ENCODE measurements at places on chromosomes 12 and 14.

DNA sequence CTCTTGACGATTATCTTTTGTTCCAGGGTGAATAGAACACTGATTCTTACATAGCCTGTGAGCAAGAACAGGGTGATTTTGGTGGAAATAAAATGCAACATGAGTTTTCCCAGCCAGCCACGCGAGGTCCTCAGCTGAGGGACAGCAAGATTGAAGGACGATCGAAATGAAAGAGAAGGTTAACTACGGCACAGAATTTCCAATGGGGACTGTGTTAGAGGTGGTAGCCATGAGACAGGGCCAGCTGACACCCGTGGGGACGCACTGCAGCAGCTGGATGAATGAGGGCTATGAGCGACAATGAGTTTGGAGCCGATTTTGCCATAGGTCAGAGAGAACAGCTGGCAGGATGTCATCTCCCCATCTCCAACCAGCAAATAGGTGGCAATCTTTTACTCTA is 243.4 kb upstream of the PELI2 start:
- H3K4me1 ChIP-seq: no peaks in the 10 kb centered on the region
- no peak for ATAC-seq
- no peak overlapping the region for H3K27ac ChIP-seq
- no peak overlapping the region for H3K4me3 ChIP-seq
- H3K27me3 ChIP-seq: peaks cover 12% of the 10 kb centered on the region

DNA sequence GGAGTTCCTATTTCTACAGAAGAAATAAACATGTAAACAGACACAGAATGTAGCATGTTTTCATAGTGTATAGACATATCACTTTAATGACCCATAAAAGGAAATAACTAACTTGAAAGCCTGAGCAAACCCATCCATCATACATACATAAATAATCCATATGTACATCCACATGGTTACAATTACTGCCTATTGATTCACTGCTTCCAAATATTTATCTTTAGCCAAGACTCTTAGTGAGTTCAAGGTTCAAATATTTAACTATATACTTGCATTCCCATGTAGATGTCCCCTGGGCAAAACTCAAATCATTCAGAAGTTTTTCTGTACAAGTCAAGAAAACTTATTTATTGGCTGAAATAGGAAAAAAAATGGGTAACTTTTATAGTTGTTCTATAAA is 95.4 kb downstream of the CCER1 start:
- no peaks in the 10 kb centered on the region for H3K36me3 ChIP-seq
- H3K4me3 ChIP-seq: no peak overlapping the region
- no peaks in the 10 kb centered on the region for H3K4me1 ChIP-seq
- peaks cover 3% of the 10 kb centered on the region for H3K27me3 ChIP-seq

GRCh38 chr12:64792128-64792527 is 32.3 kb upstream of the TBC1D30 start:
- peaks cover 7% of the 10 kb centered on the region for H3K27me3 ChIP-seq
- H3K4me1 ChIP-seq: no peaks in the 10 kb centered on the region
- no peak for ATAC-seq
- no peak overlapping the region for H3K27ac ChIP-seq
- no peak overlapping the region for H3K4me3 ChIP-seq
- H3K36me3 ChIP-seq: no peaks in the 10 kb centered on the region

DNA sequence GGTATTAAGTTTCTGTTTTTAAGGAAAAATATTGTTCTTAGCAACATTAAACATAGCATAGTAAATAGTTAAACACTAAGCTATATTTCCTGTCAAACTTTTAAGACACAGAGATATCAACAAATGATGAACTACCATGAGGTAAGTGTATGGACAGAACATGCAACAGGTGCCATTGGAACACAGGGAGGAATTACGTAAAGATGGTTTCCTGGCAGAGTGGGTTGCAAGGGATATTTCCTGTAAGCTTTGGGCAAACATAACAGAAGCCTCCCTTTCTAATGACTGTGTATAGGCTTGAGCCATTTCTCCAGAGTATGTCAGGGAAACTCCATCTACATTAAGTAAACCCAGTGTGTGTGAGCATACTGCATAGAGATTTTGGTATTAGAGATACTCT is 31.7 kb upstream of the HELB start:
- no peak for ATAC-seq
- no peak overlapping the region for H3K27ac ChIP-seq
- H3K4me3 ChIP-seq: no peak overlapping the region
- peaks cover 4% of the 10 kb centered on the region for H3K4me1 ChIP-seq
- no peaks in the 10 kb centered on the region for H3K27me3 ChIP-seq
- no peaks in the 10 kb centered on the region for H3K36me3 ChIP-seq

DNA sequence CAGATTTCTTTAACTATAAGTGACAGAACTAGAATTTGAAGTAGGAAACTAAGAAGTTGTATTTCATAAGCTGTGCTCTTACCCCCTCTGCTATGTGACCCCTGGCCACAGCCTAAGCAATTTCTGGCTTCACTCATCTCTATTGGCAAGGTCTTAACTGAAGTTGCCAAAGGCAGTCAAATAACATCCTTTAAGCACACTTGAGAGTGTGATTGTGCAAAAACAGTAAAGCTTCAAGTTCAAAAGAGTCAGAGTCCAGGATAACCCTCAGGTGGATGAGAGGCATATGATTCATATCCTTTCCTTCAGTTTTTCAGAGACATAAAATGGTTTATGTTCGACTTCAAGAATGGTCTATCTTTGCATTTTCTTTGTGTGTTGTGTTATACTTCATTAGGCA is 45.2 kb downstream of the GRIP1 start:
- peaks cover 7% of the 10 kb centered on the region for H3K27me3 ChIP-seq
- H3K4me3 ChIP-seq: no peak overlapping the region
- no peaks in the 10 kb centered on the region for H3K36me3 ChIP-seq
- ATAC-seq: no peak
- H3K27ac ChIP-seq: no peak overlapping the region

GRCh38 chr12:89663577-89664357 is 44.9 kb downstream of the ATP2B1 start:
- peak overlapping the region; percentile 2 for H3K27ac ChIP-seq
- H3K4me1 ChIP-seq: peaks cover 37% of the 10 kb centered on the region
- no peaks in the 10 kb centered on the region for H3K27me3 ChIP-seq
- H3K36me3 ChIP-seq: peaks cover 17% of the 10 kb centered on the region
- peak overlapping the region; percentile 40 for H3K4me3 ChIP-seq

GRCh38 chr12:106054049-106054448 is 84.7 kb downstream of the NUAK1 start:
- H3K27ac ChIP-seq: no peak overlapping the region
- H3K4me3 ChIP-seq: no peak overlapping the region
- no peak for ATAC-seq

DNA sequence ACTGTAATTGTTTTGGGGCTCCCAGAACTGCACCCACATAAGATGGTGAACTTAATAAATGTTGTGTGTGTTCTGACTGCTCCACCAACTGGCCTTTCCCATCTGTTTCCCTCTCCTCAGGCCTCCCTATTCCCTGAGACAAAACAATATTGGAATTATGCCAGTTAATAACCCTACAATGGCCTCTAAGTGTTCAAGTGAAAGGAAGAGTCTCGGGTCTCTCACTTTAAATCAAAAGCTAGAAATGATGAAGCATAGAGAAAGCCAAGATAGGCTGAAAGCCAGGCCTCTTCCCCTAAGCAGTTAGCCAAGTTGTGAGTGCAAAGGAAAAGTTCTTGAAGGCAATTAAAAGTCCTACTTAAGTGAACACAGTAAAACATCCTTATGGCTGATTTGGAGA is 13.4 kb downstream of the ACOT6 start:
- no peak overlapping the region for H3K4me3 ChIP-seq
- H3K36me3 ChIP-seq: no peaks in the 10 kb centered on the region
- no peak for ATAC-seq
- no peaks in the 10 kb centered on the region for H3K27me3 ChIP-seq
- no peak overlapping the region for H3K27ac ChIP-seq

- H3K4me3 ChIP-seq: no peak overlapping the region
- H3K27ac ChIP-seq: no peak overlapping the region
- no peak for ATAC-seq
Observed at GRCh38 chr14:34368971-34369647, 92.9 kb downstream of the SPTSSA start.

DNA sequence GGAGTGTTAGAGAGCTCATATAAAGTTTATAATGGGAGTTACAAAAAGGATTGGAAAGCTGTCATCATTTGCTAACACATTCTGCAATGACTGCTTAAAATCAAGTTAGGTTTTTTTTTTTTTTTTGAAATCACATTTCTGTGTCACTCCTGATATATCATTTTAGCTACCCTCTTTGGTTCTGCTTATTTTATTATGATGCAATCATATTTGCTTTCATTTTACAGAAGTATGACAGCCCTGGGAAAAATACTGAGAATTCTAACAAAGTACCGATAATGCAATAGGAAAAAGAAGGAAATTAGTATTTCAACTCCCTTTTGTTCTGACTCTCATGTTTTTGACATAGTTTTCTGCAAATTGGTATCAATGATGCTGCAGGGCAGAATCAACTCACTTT is 71.6 kb upstream of the MDGA2 start:
- no peak for ATAC-seq
- H3K4me1 ChIP-seq: no peaks in the 10 kb centered on the region
- H3K4me3 ChIP-seq: no peak overlapping the region
- no peak overlapping the region for H3K27ac ChIP-seq
- no peaks in the 10 kb centered on the region for H3K27me3 ChIP-seq

GRCh38 chr14:22824711-22825359 is 4.9 kb upstream of the MRPL52 start:
- H3K27me3 ChIP-seq: peaks cover 13% of the 10 kb centered on the region
- H3K36me3 ChIP-seq: peaks cover 1% of the 10 kb centered on the region
- peak; percentile 33 for ATAC-seq
- peak overlapping the region; percentile 43 for H3K27ac ChIP-seq
- H3K4me1 ChIP-seq: peaks cover 5% of the 10 kb centered on the region
- H3K4me3 ChIP-seq: peak overlapping the region; percentile 33

GRCh38 chr12:79168687-79169086 is 304.1 kb downstream of the SYT1 start:
- H3K27ac ChIP-seq: no peak overlapping the region
- no peaks in the 10 kb centered on the region for H3K4me1 ChIP-seq
- ATAC-seq: no peak
- no peaks in the 10 kb centered on the region for H3K27me3 ChIP-seq
- no peak overlapping the region for H3K4me3 ChIP-seq

DNA sequence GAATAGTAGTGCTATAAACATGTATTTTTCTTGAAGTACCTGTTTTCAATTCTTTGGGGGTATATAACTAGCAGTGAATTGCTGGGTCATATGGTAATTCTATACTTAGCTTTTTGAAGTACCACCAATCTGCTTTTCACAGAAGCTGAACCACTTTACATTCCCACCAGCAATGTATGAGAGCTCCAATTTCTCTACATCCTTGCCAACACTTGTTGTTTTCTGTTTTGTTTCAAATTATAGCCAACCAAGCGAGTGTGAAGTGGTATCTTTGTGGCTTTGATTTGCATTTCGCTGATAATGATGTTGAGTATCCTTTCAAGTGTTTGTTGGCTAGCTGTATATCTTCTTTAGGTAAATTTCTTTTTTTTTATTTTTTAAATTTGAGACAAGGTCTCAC is 95.7 kb downstream of the PAPLN start:
- no peaks in the 10 kb centered on the region for H3K27me3 ChIP-seq
- no peak for ATAC-seq
- no peak overlapping the region for H3K27ac ChIP-seq
- H3K4me1 ChIP-seq: no peaks in the 10 kb centered on the region

DNA sequence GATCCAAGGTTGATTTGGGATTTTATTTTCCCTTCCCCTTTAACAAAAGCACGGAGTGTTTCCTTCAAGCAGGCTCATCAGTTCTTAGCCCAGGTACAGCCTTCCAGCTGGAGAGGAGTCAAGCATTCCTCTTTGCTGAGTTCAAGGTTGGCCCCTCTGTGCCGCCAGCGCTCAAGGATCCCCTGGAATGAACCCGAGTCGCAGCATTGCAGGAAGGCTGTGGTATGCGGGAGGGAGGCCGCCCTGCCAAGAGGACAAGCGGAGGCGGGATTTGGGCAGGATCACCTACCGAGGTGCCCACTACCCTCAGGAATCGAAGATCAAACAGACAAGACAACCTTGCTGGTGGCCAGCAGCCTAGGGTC is 53.9 kb upstream of the NCOR2 start:
- peaks cover 4% of the 10 kb centered on the region for H3K27me3 ChIP-seq
- no peaks in the 10 kb centered on the region for H3K36me3 ChIP-seq
- ATAC-seq: no peak
- H3K4me3 ChIP-seq: no peak overlapping the region

DNA sequence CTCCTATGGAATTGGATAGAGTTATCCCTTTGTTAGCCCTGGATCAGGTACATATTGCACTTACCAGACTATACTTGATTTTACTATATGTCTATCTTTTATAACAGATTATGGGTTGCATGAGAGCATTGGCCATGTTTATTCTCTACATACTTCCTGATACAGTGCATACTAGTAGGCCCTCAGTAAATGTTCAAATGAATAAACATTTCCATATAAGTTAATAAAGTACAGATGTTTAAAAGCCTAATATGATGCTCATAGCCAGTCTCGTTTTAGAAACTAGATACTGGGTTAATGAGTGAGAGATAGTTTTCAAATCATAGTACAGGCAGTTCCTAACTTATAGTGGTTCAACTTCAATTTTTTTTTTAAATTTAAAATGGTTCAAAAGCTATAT is 39.5 kb upstream of the TOMM20L start:
- no peaks in the 10 kb centered on the region for H3K27me3 ChIP-seq
- no peak overlapping the region for H3K4me3 ChIP-seq
- no peak overlapping the region for H3K27ac ChIP-seq
- H3K4me1 ChIP-seq: peaks cover 13% of the 10 kb centered on the region
- no peak for ATAC-seq

- H3K4me3 ChIP-seq: peak overlapping the region; percentile 27
- H3K27ac ChIP-seq: peak overlapping the region; percentile 74
- H3K36me3 ChIP-seq: no peaks in the 10 kb centered on the region
- peaks cover 36% of the 10 kb centered on the region for H3K4me1 ChIP-seq
- ATAC-seq: peak; percentile 72
Observed at GRCh38 chr12:89947437-89948270, 239.0 kb upstream of the ATP2B1 start.

- ATAC-seq: no peak
- no peak overlapping the region for H3K27ac ChIP-seq
- H3K4me3 ChIP-seq: no peak overlapping the region
- H3K4me1 ChIP-seq: peaks cover 6% of the 10 kb centered on the region
Observed at GRCh38 chr14:31268216-31268615, 60.6 kb upstream of the HECTD1 start.

DNA sequence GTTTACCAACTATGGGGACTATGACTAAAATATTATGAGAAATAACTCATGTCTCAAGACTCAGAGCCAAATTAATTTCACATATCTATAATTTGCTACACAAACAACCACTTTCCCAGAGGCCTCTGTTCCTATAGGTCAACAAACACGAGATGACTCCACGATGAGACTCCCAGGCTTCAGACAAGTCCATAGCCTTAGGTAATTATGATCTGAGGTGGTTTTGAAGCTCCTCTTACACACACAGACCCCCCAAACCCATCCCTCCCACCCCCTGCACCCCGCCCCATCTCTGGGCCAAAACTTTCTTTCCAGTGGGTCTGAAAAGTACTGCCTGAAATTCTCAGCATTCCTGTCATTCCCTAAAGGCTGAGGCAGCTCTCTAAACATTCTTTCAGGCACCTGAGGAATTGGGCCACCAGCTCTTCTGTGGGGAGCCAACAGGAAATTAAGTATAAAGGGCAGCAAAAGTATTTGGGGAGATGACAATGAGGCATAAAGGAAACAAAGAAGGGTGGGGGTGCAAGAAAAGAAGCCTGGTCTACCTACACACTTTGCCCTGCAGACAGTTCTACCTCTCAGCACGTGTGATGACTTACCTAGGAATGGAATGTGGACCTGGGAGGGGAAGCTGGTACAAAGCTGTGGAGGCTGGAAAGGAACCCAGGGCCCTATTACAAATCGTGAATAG is 143.6 kb downstream of the PAWR start:
- H3K27ac ChIP-seq: no peak overlapping the region
- H3K4me3 ChIP-seq: no peak overlapping the region
- no peak for ATAC-seq
- no peaks in the 10 kb centered on the region for H3K4me1 ChIP-seq
